ENCODE measurements at places on chromosomes 11 and 22.
A peak's percentile ranks its signal among the peaks of the same experiment; 100 is the strongest.

DNA sequence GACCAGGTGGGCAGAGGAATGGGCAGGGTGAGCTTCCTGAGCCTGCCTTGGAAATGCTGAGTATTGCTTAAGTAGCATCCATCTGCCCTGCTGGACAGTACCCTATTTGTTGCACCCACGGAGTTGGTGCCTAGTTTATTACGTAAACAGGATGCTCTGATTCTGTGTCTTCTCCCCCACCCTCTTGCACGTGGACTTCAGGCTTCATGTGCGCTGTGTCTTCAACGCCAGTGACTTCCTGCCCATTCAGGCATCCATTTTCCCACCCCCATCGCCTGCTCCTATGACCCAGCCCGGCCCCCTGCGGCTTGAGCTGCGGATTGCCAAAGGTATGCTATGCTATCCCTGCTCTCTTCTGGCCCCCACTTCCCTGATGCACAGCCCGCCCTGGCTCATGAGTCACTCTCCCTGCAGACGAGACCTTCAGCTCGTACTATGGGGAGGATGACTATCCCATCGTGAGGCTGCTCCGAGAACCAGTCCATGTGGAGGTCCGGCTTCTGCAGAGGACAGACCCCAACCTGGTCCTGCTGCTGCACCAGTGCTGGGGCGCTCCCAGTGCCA is 5.7 kb downstream of the ZP1 start:
- H3K4me3 ChIP-seq: no peak overlapping the region
- peak; percentile 41 for DNase-seq
- no peak overlapping the region for H3K27ac ChIP-seq
- H3K36me3 ChIP-seq: no peaks in the 10 kb centered on the region
- H3K27me3 ChIP-seq: no peaks in the 10 kb centered on the region

- H3K36me3 ChIP-seq: no peaks in the 10 kb centered on the region
- H3K27ac ChIP-seq: no peak overlapping the region
- H3K4me1 ChIP-seq: peaks cover 4% of the 10 kb centered on the region
- no peaks in the 10 kb centered on the region for H3K27me3 ChIP-seq
- DNase-seq: no peak
These were observed 9.2 kb upstream of the RRP7A start for GRCh38 chr22:42528591-42529307.

GRCh38 chr22:20405931-20406685 is 12.2 kb downstream of the ZNF74 start:
- H3K4me3 ChIP-seq: no peak overlapping the region
- no peak for DNase-seq
- peaks cover 18% of the 10 kb centered on the region for H3K36me3 ChIP-seq
- no peaks in the 10 kb centered on the region for H3K27me3 ChIP-seq
- H3K4me1 ChIP-seq: no peaks in the 10 kb centered on the region
- H3K27ac ChIP-seq: no peak overlapping the region

GRCh38 chr11:130892861-130893260 is 23.4 kb downstream of the SNX19 start:
- no peak overlapping the region for H3K4me3 ChIP-seq
- no peak overlapping the region for H3K27ac ChIP-seq
- H3K36me3 ChIP-seq: peaks cover 75% of the 10 kb centered on the region
- no peak for DNase-seq
- H3K27me3 ChIP-seq: no peaks in the 10 kb centered on the region

DNA sequence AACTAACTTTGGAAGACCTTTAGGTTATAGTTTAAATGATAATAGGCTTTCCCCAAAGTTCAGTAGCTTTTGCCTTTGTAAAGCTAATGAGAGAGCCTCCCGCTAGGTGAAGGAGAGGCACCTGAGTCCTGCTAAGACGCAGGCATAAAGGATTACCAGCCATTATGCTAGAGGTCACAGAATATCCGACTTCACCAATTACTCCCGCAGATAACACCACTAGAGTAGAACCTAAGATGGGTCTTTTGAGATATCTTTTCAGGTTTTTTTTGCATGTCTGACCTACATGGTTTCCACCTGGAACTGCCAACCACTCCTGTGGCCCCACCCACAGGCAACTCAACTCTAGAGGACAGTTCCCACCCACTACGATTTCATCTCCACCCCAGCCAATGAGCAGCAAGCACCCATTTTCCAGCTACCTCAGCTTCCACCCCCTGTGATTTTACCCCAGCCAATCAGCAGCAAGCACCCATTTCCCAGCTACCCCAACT is 314.3 kb downstream of the BRD1 start:
- no peaks in the 10 kb centered on the region for H3K27me3 ChIP-seq
- DNase-seq: no peak
- no peaks in the 10 kb centered on the region for H3K36me3 ChIP-seq
- no peak overlapping the region for H3K27ac ChIP-seq
- H3K4me1 ChIP-seq: no peaks in the 10 kb centered on the region
- H3K4me3 ChIP-seq: no peak overlapping the region

- DNase-seq: no peak
- no peaks in the 10 kb centered on the region for H3K4me1 ChIP-seq
- no peak overlapping the region for H3K4me3 ChIP-seq
- H3K27ac ChIP-seq: no peak overlapping the region
These were observed 36.9 kb upstream of the KRTAP5-7 start for GRCh38 chr11:71490044-71490730.

GRCh38 chr11:28529046-28529445 is 420.9 kb downstream of the METTL15 start:
- H3K4me1 ChIP-seq: no peaks in the 10 kb centered on the region
- H3K36me3 ChIP-seq: no peaks in the 10 kb centered on the region
- H3K27me3 ChIP-seq: no peaks in the 10 kb centered on the region
- no peak for DNase-seq
- no peak overlapping the region for H3K27ac ChIP-seq

GRCh38 chr11:96817482-96818399 is 427.9 kb downstream of the JRKL start:
- no peak overlapping the region for H3K27ac ChIP-seq
- H3K27me3 ChIP-seq: no peaks in the 10 kb centered on the region
- no peak overlapping the region for H3K4me3 ChIP-seq
- H3K4me1 ChIP-seq: no peaks in the 10 kb centered on the region
- DNase-seq: no peak

DNA sequence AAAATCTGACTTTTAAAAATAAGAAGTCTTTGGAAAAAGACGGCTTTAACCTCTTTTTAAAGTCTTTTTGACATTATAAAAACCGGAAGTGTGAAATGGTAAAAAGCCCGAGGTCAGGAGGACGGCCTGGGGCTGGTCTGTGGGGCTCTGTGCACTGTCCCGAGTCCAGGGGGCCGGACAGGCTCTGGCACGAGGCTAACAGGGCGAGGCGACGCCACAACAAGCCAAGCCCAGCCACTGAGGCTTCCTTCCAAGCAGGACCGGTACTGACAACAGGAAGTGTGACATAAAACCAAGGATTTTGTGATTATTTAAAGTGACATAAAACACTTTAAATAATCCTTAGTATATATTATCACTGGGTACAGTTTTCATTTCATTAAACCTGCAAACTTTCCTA is 39.2 kb downstream of the BRD1 start:
- DNase-seq: no peak
- H3K27me3 ChIP-seq: no peaks in the 10 kb centered on the region
- peak overlapping the region; percentile 60 for H3K27ac ChIP-seq
- peaks cover 72% of the 10 kb centered on the region for H3K36me3 ChIP-seq
- peak overlapping the region; percentile 16 for H3K4me3 ChIP-seq
- H3K4me1 ChIP-seq: peaks cover 33% of the 10 kb centered on the region

DNA sequence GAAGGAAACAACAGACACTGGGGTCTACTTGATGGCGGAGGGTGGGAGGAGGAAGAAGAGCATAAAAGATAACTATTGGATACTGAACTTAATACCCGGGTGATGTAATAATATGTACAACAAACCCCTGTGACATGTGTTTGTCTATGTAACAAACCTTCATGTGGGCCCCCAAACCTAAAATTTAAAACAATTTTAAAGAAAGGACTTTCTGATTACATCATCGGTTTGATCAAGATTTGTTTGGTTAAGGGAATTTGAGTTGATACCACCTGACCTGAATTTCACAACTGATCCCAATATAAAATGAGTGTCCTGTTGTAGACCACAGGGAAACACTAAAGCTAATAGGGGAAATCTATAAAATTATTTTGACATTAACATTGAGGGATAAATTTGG is 34.3 kb downstream of the APIP start:
- H3K36me3 ChIP-seq: peaks cover 18% of the 10 kb centered on the region
- no peak for DNase-seq
- no peaks in the 10 kb centered on the region for H3K27me3 ChIP-seq
- H3K4me3 ChIP-seq: no peak overlapping the region
- H3K27ac ChIP-seq: no peak overlapping the region

- DNase-seq: peak; percentile 50
- no peaks in the 10 kb centered on the region for H3K27me3 ChIP-seq
- H3K4me1 ChIP-seq: peaks cover 25% of the 10 kb centered on the region
These were observed 581 bp upstream of the EIF3L start for GRCh38 chr22:37848587-37849088.

- peak overlapping the region; percentile 70 for H3K27ac ChIP-seq
- peaks cover 12% of the 10 kb centered on the region for H3K4me1 ChIP-seq
- peak overlapping the region; percentile 51 for H3K4me3 ChIP-seq
- H3K27me3 ChIP-seq: no peaks in the 10 kb centered on the region
These were observed 164.2 kb downstream of the FAM76B start for GRCh38 chr11:95625164-95625900.

DNA sequence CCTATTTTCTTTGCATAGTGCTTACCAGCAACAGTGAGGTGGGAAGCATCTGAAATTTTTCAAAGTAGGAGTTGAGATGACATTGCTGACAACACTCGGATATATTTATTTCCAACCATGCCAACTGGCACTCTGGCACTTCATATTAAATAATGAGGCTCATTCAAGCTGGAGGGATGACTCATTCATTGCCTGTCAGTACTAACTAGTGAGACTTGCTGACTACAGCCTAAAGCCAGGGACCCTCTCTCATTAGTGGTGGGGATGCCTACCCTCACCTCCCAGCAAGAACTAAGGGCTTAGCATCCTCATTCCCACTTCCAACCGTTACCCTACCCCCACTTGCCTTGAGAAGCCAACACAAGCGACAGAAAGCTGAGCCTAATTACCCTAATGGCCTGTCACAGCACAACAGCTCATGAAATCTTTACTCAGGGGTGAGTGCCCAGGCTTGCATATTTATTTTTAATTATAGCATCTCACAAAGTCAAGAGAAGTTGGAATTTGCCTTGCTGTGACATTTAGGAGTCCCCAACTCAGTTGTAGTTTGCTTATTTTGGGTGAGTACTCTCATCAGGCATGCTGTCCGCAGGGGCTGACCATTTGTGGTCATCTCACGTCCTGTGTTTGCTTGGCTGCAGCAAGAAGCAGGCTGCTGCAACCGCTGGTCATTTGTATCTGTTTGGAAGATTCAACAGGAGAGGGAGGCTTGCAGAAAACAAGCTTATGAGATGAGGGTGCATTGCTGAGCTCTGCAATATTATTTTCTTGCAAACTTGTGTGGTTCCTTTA is 181.6 kb upstream of the POU2AF2 start:
- DNase-seq: no peak
- H3K27ac ChIP-seq: no peak overlapping the region
- H3K4me3 ChIP-seq: no peak overlapping the region
- no peaks in the 10 kb centered on the region for H3K36me3 ChIP-seq

DNA sequence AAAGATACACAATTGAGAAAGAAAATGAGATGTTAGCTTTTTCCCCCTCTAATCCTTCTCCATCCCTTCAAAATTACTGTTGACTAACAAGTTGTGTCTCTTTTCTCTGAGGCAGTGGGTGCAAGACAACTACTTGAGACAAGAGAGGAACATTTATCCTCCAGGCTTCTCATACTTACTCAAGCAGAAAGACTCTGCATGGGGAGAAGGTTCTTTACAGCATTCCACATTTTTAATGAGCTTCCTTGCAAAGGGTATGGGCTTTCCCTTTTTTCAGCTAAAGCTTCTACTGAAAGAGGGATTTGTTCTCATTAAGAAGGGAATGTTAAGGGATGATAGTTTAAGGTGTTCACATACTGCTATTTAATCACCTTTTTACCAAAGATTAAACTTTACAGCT is 47.8 kb downstream of the PAX6 start:
- DNase-seq: no peak
- H3K4me3 ChIP-seq: no peak overlapping the region
- no peaks in the 10 kb centered on the region for H3K36me3 ChIP-seq
- no peak overlapping the region for H3K27ac ChIP-seq

GRCh38 chr11:120088056-120088455 is 49.9 kb downstream of the TRIM29 start:
- H3K27ac ChIP-seq: no peak overlapping the region
- no peak overlapping the region for H3K4me3 ChIP-seq
- H3K36me3 ChIP-seq: no peaks in the 10 kb centered on the region
- DNase-seq: no peak
- no peaks in the 10 kb centered on the region for H3K4me1 ChIP-seq

- H3K36me3 ChIP-seq: no peaks in the 10 kb centered on the region
- no peak for DNase-seq
- no peak overlapping the region for H3K4me3 ChIP-seq
- H3K4me1 ChIP-seq: no peaks in the 10 kb centered on the region
These were observed 104.0 kb downstream of the PDE2A start for GRCh38 chr11:72569966-72570892.

GRCh38 chr11:72005347-72006260 is 6.9 kb downstream of the IL18BP start:
- no peak overlapping the region for H3K4me3 ChIP-seq
- no peak for DNase-seq
- H3K4me1 ChIP-seq: no peaks in the 10 kb centered on the region

DNA sequence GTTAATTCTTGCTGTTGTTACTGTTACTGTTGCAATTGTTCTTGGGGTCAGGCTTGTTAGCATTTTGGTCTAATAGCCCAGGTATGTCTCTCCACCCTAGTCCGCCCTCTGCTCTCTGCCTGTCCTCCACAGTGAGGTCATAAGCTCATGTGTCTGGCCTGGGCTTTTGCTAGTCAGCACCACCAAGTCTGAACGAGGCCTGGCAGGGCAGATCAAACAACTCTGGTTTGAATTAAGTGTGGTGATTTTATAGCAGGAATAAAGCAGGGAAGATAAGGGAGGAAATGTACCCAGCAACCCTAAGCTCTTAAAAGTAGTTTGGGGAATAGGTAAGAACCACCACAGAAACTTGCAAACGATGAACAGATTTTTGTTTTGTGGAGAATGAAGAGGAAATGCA is 98.7 kb downstream of the ABTB2 start:
- no peaks in the 10 kb centered on the region for H3K4me1 ChIP-seq
- no peak for DNase-seq
- no peaks in the 10 kb centered on the region for H3K36me3 ChIP-seq
- peaks cover 3% of the 10 kb centered on the region for H3K27me3 ChIP-seq
- no peak overlapping the region for H3K27ac ChIP-seq

- H3K4me1 ChIP-seq: no peaks in the 10 kb centered on the region
- no peak overlapping the region for H3K27ac ChIP-seq
- DNase-seq: no peak
These were observed 28.6 kb upstream of the RASL10A start for GRCh38 chr22:29344137-29344536.

- no peak overlapping the region for H3K27ac ChIP-seq
- H3K36me3 ChIP-seq: no peaks in the 10 kb centered on the region
- H3K4me3 ChIP-seq: no peak overlapping the region
- DNase-seq: no peak
These were observed 27.2 kb downstream of the BSX start for GRCh38 chr11:122954455-122954854.
